D341Med (cell line): ENCODE measurements at places on chromosomes 2 and 18.

DNA sequence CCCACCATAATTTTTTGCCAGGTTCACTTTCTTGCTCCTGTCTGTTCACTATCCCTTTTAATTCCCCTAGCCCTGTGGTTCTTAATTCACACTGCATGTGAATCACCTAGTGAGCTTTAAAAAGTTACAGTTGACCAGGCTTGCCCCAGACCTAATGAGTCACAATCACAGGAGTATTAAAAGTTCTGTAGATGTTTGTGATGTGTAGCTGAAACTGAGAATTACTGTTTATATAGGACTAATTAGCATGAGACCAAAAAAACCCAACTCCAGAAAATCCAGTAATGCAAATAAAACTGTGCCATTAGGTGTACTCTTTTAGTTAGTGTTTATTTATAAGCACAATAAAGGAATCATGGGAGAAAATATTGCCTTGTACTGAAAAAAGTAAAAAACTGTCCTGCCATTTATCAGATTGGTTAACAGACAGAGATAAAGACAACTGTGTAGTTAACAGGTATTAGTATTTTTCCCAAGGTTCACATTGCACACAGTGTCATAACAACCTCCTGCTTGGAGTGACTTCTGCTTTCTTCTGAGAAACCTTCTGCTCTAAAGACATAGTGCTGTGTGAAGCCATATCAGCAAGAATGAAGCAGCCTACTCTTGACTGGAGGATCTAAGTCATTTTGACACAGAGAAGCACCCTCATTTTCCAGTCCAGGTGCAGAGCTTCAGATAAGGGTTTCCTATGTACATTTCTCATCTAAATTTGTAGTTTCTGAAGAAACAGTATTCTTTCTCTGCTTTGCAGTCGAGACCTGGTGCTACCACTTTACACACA, 39.0 kb downstream of the VAPA start:
- no peak for DNase-seq

- DNase-seq = no peak
Observed at GRCh38 chr2:37350034-37350433, 5.6 kb downstream of the QPCT start.

DNA sequence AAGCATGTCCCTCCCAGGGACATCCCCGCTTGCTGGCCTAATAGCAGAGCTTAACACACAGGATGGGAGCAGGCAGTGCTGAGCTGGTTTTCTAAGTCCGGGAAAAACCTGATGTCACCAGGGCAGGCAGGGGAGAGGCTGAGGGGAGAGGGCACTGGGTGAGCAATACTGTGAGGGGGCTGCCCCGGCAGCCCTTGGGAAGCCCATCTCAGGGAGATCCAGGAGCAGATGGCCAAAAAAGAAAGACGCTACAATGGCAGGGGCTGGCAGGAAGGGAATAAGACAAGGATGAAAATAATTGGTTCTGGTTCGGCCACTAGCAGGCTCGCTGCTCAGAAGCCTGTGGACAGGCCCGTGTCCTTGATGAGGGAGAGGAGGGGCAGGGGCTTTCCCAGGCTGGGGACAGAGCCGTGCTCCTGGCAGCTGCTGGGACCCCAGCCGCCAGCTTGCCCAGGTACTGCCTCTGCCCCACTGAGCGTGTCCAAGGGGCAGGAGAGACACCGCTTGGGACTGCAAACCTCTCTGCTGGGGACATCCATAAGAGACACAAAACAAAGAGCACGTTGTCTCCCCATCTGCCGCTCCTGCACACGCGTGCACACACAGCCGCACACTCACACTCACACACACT, 30.2 kb downstream of the SMAD7 start:
- no peak for DNase-seq

- no peak for DNase-seq
Observed at GRCh38 chr2:2061091-2061696, 269.9 kb downstream of the MYT1L start.

DNA sequence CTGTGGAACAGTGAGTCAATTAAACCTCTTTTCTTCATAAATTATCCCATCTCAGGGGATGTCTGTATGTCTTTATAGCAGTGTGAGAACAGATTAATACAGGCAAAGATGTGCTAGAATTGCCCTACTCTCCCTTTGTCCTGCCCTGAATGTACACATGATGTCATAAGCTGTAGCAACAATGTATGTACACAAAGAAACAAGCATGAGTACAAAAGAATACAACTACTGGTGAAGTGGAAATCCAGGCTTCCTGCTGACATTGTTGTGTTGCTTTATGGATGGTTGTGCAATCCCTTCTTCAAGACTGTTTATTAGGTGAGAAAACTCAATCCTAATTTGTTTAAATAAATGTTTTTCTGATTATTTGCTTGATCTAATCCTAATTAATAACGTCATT, 446.6 kb downstream of the DSC3 start:
- no peak for DNase-seq

DNA sequence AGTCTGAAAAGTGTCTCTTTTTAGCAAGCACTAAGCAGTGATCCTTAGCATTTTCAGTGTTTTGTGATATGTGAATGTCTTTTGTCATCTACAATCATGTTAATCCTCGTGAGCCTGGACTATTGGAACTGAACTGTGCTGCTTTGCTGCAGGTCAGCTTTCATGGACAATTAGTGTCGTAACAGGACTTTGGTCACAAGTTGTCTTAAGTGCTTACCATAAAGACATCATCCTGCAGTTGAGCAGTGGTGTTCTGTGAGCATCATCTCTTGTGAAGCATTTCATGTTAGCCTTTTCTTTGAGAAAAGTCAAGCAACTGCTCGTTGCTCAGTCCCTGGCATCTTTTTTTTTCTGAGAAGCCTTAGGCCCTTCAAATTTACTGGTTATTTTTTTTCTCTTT, 135.9 kb downstream of the ZNF407 start:
- no peak for DNase-seq

DNA sequence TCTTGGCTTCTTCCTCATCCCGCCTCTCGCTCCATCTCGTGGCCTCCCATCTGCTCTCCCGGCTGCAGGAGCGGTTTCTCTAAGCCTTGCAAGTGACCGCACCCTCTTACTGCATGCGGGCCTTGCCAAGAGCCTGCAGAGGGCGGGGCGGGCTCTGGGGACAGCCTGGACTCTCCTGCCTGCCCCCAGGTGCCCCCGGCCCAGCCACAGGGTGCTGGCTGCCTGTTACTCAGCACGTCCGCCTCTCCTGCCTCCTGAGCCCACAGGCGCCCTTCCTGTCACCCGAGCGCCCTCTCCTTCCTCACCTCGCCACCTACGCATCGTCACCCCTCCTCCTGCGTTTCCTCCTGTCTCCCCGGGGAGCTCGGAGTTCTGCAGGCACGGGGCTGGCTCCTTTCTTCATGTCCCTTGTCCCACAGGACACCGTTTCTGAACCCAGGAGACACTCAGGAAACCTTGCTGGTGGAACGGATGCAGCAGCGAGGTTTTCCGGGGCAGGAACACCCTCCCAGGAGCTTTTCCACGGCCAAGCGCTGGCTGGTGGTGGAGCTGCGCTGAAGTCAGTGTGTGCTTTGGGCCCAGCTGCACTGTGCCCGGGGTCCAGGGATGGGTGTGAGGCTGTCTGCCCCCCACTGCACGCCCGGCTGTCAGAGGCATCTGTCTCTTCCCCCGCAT, 28.5 kb downstream of the HPCAL1 start:
- DNase-seq = no peak

- DNase-seq = no peak
Observed at GRCh38 chr2:56589835-56590234, 406.0 kb downstream of the CCDC85A start.

DNA sequence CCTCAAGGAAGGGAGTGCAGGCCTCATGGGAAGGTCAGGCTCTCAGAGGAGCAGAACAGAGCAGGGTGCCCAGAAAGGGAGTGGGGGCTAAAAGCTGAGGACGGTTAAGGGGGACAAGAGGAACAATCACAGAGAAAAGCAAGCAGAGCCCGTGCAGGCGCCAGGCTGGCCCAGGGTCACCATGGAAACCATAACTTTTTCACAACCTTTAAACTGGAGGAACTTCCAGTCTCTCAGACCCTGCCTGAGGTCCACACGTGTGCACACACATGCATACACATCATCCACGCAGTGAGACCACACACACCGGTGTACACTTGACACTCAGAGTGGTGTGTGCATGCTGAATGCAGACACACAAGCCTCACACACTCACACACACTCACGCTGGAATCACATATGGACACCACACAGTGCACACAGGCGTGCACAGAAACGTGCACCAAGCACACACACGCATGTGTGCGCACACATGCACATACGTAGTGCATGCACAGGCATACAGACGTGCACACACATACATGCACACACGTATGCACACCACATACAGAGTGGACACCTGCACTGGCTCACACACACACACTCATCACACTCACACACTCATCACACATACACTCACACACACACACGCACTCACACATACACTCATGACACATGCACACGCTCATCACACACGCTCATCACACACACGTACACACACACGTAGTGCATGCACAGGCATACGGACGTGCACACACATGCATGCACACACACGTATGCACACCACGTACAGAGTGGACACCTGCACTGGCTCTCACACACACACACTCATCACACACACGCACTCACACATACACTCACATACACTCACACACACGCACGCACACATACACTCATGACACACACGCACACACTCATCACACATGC, 37.2 kb upstream of the SNED1 start:
- no peak for DNase-seq

- DNase-seq = no peak
Observed at GRCh38 chr2:75221862-75222261, 22.5 kb upstream of the TACR1 start.

DNA sequence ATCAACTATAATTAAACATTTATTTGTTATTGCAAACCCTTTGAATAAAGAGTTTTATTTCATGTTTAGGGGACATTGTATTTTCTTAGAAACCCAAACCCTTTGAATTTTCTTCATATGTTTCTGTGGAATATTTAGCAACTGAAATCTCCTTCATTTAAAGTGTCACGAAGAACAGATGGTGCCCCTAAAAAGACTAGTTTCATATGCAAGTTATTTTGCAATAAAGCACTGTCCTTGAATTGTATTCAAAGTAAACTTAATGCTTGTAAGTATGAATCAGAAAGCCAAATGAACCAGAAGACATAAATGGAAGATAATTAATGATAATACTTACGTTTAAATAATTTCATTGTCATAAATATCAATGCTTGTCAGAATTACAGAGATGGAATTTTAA, 151.9 kb upstream of the CWC22 start:
- no peak for DNase-seq

DNA sequence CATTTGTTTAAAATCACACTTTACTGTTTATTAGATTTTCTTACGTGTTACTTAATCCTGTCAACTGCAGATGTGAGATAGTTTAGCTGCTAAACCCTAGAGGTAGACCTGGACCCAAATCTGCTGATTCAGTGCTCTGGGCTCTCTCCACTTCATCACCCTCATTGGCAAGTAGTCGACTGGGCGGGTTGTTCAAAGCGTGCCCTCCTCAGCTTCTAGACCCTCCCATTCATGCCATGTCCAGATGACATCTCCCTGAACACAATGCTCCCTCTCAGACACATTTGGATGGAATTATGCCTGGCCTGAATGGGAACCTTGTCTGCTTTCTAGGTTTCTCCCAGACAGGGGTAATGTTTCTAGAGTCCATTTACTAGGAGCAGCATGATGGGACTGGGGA, 43.7 kb downstream of the RPIA start:
- no peak for DNase-seq

- no peak for DNase-seq
Observed at GRCh38 chr2:150459281-150459680, 28.2 kb downstream of the RND3 start.

GRCh38 chr2:17429130-17429529, 89.1 kb downstream of the RAD51AP2 start:
- no peak for DNase-seq

GRCh38 chr18:23134780-23135549, at the start of gene CABLES1:
TSS of gene CABLES1 (plus strand) at chr18:23135485. CDS start at chr18:23135763, 278 bp downstream.
- DNase-seq = no peak

DNA sequence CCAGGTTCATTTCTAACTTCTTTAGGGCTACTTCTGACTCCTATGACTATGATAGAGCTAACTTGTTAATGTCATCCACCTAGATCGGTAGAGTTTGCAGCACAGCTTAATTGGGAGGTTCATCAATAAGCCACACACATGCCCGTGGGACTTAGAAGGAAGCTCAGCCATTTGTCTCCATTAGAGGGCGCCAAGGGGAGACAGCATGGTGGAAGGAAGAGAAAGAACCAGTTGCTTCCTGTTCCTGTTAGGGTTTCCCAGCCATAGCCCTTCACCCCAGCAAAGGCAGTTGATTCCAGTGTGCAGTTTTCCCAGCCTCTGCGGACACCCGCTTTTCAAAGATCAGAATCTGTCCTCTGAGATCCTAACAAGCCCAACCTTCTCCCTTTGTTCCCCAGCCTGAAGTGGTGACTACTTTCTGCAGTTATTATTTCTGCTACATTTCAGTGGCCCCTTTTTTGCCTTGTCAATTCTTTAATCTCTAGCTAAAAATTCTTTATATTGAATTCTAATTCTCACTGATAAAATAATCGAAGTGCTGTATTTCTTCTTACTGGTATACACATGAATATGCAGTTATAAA, 30.3 kb downstream of the MAIP1 start:
- DNase-seq = peak; percentile 72

DNA sequence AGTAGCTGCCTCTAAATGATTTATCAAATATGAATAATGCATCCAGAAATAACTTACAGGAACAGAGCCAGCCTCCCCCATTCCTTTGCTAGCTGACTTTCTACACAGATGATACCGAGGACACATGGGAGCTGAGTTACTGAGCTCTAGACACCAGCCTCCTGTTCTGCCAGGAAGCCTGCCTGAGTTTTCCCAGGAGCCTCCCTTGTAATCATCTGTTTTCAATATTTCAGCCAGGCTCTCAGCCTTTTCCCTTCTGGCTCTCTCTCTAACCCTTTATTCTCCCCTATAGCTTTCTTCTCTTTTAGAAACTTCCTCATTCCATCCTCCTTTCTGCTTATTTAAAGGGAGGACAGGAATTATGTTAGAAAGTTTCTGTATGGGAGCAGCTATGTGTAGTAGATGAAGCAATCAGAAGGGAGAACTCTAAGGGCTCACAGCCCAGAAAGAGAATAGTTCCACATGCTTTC, 911.6 kb downstream of the TDRD15 start:
- DNase-seq = no peak

DNA sequence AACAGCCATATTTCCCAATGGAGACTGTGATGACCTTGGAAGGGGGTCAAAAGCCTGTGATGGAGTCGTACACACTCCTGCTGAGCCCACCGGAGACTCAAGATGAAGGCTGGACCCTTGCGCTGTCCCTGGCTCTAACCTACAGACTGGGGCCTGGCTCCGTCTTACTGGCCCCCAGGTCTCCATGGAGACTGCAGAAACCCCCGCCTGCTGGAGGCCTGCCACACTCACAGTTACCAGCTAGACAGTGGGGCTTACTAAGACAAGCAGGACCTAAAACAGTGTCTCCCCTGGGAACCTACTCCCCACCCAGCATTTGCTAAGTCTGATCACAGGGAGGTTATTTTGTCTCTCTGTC, 9.6 kb downstream of the C2orf72 start:
- DNase-seq = no peak

DNA sequence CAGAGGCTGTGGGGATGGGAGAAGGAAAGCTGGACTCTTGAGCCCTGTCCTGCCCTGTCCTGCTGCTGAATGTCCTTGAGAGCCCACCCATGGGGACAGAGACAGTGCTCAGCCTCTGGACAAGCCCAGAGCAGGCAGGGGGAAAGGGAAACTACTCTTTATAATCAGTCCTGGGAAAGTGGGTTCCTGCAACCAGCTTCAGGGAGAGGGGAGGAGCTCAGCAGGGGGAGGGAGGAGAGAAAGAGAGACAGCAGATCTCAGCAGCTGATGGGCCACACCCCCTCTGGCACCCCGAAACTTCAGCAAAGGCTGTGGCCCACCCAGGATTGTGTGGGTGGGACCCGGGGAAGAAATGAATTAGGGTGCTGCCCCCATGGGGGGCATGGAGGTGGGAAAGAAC, 11.6 kb downstream of the ECEL1 start:
- DNase-seq = no peak
